NCI-H1092 (cell line): ENCODE measurements at places on chromosomes 12 and 14.

GRCh38 chr12:100141666-100141997 is 1.0 kb downstream of the BLTP3B start:
- DNase-seq = no peak

- DNase-seq = no peak
Measured at GRCh38 chr12:84036912-84037311, 875.7 kb downstream of the SLC6A15 start.

- DNase-seq = no peak
Measured at GRCh38 chr12:55818886-55819285, 1.0 kb downstream of the ORMDL2 start.

DNA sequence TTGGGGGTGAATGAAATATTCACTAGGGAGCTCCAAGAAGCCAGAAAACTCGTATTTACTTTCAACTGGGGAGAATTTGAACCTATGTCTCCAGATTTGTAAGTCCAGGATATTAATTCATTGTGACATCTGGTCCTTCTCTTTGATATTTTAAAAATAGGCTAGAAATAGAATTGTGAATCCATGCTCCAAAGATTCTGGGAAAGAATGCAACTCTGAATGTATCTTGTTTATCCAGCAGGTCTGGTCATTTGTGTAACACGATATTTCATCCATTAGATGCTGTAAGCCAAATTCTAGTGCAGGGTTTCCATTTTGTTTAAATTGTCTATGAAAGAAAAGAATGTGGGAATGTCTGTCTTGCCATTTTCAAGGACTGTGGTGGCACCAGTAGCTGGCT is 334.7 kb downstream of the BMP4 start:
- DNase-seq = no peak
